CD4-positive, alpha-beta T cell treated with Interleukin-15 for 1 hour (primary cell): ENCODE measurements at places on chromosomes 12 and 14.

DNA sequence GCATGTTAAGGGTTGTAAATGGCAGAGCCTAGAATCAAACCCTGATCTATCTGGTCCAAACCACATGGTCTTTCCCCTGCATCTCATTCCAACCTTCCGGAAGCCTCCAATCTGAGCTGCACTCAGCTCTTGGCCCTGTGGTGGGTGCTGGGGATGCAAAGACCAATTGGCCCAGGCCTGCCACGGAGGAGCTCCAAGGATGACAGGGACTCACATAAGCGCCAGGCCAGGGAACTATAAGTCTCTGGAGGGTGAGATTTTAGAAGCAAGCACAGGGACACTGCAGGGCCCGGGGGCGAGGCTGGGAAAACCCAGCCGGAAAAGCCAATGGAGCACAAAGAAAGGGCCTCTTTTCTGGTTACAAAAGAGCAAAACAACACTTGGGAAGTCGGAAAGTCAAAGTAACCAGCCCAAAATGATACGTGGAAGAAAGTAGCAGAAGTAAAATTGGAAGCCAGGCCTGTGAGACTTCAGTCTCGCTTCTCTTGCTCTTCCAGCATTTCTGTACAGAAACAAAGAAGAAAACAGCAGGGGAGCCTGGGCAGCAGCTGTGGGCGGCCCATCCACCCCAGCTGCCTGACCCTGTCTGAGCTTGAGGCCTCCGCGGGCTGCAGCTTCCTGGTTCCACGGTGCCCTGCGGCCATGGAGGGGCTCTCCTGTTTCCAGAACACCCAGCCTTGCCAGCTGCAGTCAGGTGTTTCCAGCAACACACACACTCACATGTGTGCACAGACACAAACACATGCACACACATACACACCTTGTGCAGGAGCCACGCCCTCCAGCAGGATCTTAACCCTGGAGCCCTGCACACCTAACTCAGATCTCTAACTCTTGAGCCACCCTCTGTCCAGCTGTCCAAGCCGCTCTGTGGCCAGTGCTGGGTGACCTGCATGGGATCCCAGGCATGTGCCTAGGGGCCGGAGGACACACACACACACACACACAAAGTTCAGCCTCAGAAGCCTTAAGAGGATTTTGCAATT, 178.2 kb downstream of the BCL11B start:
- DNase-seq, result no peak

DNA sequence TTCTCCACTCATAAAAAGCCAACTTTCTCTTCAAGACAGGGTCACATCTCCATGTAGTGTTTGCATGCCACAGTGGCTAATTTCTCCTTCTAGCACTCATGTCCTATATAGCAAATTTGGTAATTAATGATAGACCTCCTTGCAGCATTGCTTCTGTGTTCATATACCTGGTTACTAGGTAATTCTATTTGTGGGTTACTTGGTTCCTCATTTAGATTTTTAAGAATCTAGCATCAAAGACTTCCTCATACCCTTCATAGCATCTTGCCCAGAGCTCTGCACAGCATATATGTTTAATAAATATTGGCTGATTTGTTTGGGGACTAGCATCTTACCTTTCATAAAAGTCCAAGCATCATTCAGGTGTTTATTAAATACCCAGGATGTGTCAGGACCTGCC, 152.1 kb downstream of the DUSP6 start:
- DNase-seq, result no peak

GRCh38 chr12:124302807-124303578, 8.1 kb downstream of the RFLNA start:
- no peak for DNase-seq

DNA sequence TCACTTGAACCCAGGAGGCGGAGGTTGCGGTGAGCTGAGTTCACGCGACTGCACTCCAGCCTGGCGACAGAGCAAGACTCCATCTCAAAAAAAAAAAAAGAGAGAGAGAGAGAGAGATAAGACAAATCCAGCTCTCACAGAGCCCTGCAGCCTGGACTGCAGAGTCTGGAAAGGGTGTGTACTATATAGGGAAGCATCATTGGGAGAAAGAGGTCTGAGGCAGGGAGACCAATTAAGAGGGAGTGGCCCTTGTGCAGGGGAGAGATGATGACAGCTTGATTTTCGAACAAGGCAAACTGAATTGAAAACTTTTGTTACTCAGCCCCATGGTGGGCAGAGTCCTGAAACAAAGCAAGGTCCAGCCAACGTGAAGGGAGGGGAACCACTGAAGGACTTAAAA, 116.2 kb downstream of the CCDC60 start:
- DNase-seq, result no peak

- DNase-seq, result no peak
These were observed 34.7 kb upstream of the FZD10 start for GRCh38 chr12:130127532-130127911.

DNA sequence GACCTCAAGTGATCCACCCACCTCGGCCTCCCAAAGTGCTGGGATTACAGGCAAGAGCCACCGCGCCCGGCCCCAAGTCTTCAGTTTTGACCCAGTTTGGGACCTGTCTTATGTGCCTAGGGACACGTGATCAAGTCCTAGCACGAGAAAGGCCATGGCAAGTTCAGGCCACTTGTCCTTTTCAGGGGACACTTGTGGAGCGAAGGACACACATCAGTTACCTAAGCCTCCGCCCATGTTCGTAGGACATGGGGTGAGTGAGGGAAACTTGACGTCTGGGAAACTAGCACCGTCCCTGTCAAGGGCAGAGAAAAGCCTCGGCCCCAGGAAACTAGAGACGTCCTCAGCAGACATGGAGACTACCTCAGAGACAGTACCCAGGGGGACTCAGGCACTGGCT, 60.7 kb downstream of the KDM2B start:
- DNase-seq, result no peak

DNA sequence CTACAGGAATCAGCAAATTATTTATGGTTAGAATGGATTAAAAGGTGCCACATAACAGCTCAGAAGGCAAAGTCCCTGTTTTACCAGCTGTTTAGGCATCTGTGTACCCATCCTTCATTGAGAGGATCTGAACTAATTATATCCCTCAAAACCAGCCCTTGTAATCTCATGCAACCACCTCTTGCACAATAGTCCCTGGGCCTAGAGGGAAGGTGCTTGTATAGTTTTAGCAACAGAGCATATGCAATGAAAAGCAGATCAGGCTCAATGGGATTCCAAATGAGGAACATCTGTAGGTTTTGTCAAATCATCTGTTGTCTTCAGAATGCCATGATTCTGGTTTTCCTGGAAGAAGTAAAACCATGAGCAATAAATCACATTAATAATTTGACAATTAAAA, 26.0 kb upstream of the GLIPR1L2 start:
- no peak for DNase-seq

DNA sequence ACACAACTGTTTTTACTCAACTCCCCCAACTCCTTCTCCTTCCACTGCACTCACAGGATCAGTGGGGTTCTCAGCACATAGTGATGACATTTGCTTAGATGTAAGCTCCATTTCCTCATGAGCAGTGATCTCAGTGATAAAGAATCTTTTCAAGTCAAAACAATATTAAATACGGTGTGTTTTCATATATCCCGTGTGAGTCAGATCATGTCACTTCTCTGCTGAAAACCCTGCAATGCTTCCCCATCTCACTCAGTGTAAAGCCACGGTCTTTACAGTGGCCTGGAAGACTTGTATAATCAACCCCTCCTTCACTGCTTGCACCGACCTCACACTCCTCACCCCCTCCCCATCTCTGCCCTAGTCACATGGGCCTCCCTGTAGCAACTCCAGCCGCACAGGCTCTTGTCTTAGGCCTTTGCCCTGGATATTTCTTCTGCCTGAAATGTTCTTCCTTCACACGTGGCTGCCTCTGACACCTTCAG, 149.7 kb upstream of the ARHGAP5 start:
- no peak for DNase-seq

- DNase-seq, result no peak
These were observed 111.1 kb downstream of the SINHCAF start for GRCh38 chr12:31214626-31215517.

GRCh38 chr14:91323671-91324605, 79.4 kb upstream of the GPR68 start:
- DNase-seq, result peak; percentile 91

DNA sequence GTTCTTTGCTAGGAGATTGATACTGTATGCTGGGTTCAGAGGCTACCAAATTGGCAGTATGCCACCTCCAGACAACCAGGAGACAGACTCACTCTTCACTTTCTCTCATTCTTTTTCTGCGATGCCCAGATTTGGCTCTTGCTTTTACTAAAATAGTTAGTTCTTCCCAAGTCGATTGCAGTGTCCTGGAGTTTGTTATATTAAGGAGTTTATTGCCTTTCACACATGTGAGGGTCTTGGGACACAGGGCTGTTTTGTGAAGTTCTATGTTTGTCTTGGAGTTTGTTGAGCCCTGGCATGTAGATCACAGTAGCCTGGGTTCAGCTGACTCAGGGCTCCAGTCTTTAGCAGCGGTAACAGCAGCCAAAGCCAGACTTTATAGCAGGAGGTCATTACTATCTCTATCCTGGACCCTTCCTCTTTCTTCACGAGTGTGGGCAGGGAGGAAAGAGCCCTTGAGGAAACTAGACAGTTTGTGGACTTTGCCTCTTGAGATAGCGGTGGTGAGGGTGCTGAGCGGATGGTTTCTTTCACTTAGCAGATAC, 1.6 kb downstream of the MLEC start:
- no peak for DNase-seq

DNA sequence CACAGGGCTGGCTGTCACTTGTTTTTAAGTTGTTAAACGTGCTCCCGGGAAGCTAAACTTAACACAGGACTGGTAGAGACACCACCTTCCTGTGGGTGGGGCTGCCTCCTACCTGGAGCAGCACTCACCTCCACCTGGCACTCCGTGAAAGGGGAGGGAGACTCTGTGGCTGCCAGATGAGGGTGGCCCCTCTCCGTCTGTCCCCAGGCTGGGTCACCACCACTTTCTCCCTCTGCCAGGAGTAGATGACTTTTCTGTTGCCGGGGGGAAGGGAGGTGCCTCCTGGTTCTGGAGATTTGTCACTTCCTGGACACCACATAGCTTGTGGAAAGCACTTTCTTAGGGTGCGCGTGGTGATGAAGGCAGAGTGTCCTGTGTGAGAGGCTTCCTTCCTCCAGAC, 81.3 kb downstream of the WDR20 start:
- no peak for DNase-seq
